ENCODE measurements at places on chromosomes 6 and 20.

- DNase-seq, result no peak
Measured at GRCh38 chr6:25942561-25943147, 12.2 kb upstream of the SLC17A2 start.

GRCh38 chr6:89433252-89434149 lies 549 bp downstream of the ANKRD6 start:
- DNase-seq, result no peak

GRCh38 chr6:154932515-154933027 lies 62.5 kb upstream of the TIAM2 start:
- no peak for DNase-seq

- DNase-seq, result no peak
Measured at GRCh38 chr20:38272961-38273360, 12.4 kb upstream of the KIAA1755 start.

- DNase-seq, result no peak
Measured at GRCh38 chr6:46993846-46994245, 48.3 kb downstream of the ADGRF1 start.

DNA sequence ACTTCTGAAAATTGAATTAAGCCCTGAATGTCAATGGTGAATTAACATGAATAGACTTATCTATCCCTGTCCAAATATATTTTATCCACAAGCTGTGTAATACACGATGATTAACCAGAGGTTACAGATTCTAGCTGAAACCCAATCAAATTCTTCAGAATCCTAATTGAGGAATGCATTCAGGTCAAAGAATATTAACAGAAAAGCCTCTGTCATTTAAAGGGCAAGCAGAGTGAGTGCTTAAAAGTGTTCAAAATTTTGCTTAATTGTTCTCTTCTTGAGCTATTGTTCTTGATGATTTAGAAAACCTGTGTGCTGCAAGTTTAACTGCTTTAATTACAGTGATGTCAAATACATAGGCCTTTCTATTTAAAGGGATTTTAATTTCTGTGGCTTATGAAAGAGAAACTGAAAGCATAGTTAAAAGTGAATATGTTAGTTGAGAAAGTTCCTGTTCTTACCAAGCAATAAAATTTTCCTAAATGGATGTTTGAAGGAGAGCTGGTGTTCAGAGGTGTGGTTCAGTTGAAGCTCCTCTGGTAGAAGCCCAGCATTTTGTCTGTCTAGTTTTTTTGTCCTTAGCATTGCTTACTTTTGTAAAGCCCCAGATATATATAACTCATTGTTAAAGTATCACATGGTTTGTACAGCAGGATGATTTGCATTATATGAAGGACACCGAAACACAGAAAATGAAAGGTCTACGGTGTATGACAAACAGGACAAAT lies 466.3 kb upstream of the PLCB4 start:
- no peak for DNase-seq

DNA sequence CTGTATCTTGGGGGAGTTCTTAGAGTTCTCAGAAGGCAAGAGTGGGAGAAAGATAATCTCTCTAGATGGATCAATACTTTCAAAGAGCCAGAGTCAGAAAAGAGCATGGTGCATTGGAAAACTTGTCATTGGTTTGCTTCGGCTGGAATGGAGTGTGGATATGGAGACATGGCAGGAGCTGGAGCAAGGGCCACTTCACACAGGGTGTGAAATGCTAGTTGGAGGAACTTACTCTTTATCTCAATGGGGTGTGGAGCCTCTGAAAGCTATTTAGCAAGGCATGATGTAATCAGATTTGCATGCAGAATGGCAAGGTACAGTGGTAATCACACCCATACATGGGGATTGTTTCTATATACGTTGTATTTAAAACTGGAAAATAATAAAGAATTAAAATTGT lies 31.5 kb upstream of the PAQR8 start:
- no peak for DNase-seq

DNA sequence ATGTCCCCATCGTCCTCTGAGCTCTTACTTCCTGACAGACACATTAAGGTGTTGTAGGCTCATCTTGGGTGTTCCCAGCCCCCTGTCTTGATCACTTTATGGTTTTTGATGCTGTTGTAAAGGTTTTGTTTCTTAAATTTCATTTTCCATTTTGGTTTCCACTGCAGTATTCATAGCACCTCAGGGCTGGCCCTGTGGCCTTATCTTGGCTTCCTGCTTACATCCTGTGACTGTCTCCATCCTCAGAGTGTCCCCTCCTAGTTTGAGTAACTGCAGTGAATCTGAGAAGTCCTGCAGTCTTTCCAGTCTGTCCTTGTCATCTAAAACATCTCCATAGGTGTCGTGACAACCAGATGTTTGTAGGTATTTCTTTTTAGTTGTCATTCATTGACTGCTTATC lies 50.9 kb downstream of the JARID2 start:
- DNase-seq, result no peak

GRCh38 chr6:36019167-36019566 lies 5.3 kb downstream of the SLC26A8 start:
- DNase-seq, result no peak

DNA sequence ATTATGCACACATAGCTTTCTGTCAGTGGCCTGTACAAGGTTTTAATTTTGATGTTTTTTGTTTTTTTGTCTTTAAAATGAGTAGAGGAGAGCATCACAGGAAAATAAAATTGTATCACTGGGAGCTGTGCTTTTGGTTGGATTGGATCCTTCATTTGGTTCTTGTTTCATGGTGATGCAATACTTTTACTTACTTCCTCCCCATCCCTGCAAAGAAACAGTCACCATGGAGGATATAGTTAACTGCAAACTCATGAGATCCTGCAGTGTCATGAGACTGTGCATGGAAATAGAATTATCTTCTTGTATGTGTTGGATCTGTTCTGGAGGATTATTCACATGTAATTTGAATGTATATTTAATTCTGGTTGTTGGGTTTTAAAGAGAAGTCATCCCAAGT lies 122.3 kb downstream of the JARID2 start:
- DNase-seq, result no peak

DNA sequence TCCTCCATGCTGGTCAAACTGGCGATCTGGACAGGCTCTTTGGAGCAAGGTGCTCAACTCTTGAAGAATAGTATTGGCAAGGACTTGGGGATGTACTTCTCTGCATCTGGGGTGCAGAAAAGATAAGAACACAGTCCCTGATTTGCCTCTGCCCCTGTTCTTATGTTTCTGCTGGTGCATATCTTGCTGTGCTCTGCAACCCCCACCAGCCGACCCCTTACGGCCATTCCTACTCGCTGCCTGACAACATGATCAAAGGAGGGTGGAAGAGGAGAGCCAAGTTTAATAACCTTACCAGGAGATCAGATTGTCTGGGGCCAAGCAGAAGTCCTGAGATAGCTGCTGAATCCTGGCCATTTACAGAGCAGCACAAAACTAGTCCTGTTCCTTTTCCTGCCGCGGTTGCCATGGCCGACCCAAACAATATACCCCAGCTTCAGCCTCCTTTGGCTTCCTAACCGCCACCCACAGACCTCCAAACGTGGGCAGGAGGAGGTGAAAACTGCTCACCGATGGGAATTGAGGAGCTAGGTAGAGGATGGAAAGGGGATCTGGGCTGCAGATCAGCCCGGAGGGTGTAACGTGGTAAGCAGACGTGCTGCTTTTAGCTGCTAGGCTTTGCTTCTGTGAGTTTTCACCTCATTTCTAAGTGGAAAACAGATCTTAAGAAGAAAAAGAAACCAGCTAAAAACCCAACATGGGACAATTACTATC lies 60.9 kb downstream of the ATXN1 start:
- no peak for DNase-seq

DNA sequence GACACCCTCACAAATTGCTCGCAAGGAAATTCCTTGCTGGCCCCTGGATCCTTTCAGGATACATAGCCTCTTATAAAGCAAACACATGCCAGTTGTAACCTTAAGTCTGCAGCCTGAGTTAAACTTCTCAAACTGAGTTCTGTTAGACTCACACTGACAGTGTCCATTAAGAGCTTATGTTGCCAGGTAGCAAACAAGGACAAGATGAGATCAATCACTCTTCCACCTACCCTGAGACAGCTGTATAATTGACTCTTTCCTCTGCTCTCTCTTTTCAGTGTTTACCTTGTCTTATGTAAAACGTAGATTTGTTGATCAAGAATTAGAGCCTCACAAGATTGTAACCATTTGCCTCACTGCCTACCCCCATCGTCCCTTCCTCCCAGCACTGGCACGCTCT lies 359.8 kb downstream of the EPM2A start:
- DNase-seq, result no peak

DNA sequence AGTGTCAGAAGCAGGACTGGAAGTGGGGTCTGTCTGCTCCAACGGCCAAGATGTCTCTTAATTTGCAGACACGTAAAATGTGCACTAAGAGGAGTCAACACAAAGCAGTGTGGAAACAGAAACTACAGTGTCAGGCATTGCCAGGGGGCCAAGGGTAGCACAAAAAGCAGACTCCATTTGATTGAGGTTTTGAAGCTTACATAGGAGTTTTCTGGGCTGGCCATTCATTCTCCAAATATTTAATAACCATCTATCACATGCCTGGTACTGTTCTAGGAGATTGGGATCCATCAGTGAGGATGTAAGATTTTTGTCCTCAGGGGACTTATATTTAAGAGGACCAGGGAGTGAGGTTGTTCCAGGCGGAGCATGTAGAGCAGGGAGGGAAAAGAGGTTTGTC lies 29.5 kb downstream of the MAFB start:
- no peak for DNase-seq

DNA sequence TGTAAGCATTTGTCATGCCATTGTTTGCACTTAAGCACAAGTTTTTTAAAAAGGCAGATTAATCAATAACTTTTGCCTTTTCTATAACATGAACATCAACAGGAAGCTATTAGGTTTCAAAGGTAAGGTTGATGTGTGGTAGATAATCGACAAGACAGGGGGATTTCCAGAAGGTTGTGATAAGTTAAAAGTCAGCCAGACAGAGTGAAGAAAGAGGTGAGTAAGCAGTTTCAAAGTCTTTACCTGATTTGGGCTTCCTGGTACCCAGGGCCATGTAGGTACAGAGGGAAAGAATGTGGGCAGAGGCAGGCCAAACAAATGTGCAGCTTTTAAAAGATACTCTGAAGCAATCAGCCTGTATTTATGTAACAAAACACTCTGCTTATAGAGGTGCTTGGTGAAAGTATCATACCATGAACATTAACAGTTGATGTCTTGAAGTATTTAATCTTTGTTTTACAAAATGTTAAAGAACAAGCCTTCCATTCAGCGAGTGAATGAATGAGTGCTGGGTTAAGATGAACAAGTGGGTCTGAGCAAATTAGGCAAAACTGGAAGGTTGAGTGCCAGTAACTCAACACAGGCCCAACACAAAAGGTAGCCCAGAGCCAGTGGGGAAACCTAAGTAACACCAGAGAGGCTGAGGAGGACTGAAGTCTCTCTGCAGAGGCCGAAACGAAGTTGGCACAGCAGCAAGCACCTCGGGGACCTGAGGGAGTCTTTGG lies 60.2 kb downstream of the LRRC1 start:
- DNase-seq, result no peak

DNA sequence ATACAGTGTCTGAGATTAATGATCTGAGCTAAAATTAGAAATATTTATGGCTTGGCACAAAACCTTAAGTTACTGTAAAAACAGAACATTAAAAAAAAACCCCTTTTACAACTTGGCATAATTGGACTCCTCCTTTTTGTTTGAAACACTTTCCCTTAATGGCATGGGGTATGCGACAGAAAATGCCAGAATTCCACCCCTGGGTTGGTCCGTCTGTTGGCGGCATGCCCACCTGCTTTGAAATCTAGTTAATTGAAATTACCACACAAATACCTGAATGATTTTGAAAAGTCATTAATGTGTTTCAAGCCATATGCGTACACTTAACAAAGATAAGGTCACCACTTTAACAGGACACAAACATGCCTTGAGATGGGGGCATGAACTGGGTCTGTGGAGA lies 175.1 kb upstream of the FOXQ1 start:
- no peak for DNase-seq

DNA sequence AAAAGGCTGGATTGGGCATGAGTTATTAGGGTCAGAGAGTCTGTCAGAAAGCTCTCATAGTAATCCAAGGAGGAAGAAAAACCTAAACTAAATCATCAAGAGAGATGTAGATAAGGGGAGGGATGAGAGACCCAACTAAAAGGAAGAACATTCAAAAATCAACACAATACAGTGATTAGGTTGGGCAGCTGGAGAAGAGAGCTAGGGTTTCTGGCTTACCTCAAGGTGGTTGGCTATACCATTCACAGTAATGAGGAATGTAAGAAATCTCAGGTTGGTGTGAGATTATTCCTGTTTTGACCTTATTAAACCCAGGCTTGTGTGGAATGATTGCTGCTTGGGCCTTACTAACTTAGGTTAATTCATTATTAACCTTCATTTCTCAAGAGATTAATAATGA lies 6.2 kb upstream of the COX7A2 start:
- DNase-seq, result no peak

GRCh38 chr6:128241216-128241615 lies 279.2 kb downstream of the PTPRK start:
- DNase-seq, result no peak

All from stimulated activated CD8-positive, alpha-beta memory T cell treated with anti-CD3 and anti-CD28 coated beads, Interleukin-7, amount 100 ng/mL, for 4 hours (primary cell).